ENCODE measurements at places on chromosomes 5 and 9.

DNA sequence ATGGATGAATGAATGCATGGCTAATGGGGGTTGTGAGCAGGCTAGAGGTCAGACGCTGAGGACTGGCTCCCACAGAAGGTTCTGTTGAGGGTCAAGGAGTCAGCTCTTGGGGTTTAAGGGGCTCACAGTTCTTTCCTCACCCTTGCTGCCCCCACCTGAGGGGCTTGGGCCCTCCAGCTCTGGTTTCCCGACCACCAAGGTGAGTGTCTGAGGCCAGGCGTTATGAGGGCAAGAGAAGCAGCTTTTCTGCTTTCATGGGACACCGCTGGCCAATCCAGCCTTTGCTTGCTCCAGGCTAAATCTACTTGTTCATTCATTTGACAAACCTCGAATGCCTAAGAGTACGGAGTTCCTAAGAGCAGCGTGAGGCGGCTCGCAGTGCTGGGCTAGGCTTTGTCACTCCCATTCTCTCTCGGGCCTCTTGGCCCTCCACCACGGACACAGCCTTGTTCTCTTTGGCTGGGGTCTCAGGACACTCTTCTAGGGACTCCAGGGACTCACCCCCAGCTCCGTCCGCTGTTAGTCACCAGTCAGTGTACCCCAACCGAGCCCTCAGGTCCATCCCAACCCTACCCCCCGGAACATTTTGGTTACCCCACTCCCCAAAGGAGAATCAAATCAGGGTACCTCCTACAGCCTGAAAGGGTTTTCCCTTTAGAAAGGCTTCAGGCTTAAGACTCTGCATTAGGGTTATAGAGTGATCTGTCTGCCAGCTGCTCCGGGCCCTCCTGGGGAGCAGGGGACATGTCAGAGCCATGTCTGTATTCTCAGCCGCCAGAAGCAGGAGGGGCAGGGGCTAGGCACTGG is 210.1 kb upstream of the MVB12B start:
- no peak for DNase-seq

GRCh38 chr9:122151267-122151828 is 8.2 kb downstream of the NDUFA8 start:
- no peak for DNase-seq

DNA sequence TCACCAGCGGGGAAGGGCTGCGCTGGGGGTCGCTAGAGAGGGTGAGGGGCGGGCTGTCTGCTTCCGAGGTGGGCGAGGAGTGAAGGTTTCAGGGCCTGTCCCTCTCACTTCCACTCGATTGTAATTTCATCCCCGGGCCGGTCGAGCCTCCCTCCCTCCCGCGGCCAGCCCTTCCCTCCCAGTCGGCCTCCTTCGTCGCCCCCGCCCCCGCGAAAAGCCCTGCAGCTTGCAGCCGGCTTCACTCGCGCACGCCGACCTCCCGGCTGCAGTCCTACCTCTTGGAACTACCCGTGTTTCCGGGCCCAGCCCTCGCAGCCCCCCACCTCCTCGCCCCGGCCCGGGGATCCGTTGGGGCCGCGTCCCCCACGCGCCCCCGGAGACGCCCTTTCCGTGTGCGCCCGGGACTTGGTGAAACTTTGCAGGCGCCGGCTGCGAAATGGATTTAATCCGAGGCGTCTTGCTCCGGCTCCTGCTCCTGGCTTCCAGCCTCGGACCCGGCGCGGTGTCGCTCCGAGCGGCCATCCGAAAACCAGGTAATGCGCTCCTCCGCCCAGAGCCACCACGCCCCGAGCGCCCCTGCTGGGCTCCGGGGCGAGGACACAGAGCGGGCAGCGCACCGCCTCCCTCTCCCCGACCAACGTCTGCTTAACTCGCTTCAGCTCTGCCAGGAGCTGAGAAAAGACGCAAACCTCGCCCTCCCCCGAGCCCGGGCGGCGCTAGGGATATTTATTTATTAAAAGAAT is at the start of gene EGFLAM:
EGFLAM (plus strand) TSS at position 241 of the 743 bp plus-strand sequence; CDS start at position 437, 196 bp downstream.
- DNase-seq, result peak; percentile 83

- no peak for DNase-seq
Observed at GRCh38 chr9:86751207-86751606, 196.1 kb downstream of the GAS1 start.

DNA sequence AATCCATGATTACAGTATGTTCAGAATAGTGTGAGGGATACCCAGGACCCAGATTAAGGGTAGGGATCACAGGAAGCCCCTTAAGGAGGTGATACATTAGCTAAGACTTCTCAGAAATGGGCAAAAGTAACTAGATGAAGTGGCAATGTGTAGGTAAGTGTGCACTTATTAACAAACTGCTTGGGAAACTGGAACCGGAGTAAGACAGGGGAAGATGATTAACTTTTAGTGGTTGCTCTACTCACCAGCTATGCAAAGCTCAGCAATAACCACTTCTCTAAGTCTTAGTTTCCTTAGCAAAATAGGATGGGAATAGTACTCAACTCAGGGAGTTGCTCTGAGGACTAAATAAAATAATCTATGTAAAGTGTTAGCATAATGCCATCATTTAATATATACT is 182.2 kb downstream of the MCTP1 start:
- peak; percentile 16 for DNase-seq

- DNase-seq, result no peak
Observed at GRCh38 chr5:11214864-11215644, 454.0 kb upstream of the DAP start.

GRCh38 chr9:134659688-134660131 is 18.1 kb downstream of the COL5A1 start:
- no peak for DNase-seq

DNA sequence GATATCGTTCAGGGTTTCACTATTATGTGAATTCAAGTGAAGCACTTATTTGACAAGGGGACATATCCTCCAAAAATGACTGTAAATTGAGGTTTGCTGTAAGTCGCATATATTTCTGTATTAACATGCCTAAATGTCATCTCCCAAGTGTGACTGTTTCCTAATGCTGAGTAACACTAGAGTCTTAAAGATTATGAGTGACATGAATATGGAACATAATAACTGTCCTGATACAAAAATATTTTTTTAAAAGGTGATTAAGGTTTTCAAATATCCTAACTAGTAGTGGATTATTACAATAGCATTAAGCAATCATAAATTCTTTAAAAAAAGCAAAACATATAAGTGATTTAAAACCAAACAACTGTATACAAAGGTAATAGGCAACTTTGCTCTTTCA is 3.6 kb downstream of the NFIB start:
- no peak for DNase-seq

GRCh38 chr9:124078641-124079040 is 67.1 kb downstream of the LHX2 start:
- DNase-seq, result no peak

Measured in kidney (tissue), 22 donors.